ENCODE measurements at places on chromosomes 5 and 9.
A peak's percentile ranks its signal among the peaks of the same experiment; 100 is the strongest.

DNA sequence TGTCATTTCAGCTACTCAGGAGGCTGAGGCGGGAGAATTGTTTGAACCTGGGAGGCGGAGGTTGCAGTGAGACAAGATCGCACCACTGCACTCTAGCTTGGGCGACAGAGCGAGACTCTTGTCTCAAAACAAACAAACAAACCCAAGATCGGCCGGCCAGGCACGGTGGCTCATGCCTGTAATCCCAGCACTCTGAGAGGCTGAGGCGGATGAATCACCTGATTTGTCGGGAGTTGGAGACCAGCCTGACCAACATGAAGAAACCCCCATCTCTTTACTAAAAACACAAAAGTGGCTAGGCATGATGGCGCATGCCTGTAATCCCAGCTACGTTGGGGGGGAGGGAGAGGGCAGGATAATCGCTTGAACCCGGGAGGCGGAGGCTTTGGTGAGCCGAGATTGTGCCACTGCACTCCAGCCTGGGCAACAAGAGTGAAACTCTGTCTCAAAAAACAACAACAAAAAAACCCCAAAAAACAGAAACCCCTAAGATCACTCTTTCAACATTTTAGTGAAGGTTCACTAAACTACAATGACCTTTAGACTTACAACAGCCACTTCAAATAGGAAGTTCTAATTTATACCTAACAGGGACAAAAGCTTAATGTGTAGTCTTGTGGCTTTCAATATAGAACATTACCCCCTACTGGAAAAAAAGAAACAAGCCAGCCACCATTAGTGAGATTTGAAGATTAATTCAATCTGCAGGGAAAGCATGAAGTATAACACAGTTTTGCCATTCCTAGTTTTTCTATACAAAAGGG is 7.0 kb downstream of the HSPA9 start:
- DNase-seq = no peak

DNA sequence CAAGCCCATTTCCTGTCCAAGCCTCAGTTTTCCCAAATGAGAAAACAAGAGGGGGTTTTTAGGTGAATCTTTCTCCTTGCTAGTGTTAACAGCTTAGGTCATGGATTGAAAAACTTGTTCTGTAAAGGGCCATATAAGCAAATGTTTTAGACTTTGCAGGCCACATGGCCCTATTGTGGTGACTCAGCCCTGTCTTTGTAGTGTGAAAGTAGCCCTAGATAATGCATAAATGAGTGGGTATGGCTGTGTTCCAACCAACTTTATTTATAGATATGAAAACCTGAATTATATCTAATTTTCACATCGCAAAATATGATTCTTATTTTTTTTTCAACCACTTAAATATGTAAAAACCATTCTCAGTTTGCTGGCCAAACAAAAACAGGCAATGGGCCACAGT is 6.9 kb upstream of the BARX1 start:
- DNase-seq = no peak

DNA sequence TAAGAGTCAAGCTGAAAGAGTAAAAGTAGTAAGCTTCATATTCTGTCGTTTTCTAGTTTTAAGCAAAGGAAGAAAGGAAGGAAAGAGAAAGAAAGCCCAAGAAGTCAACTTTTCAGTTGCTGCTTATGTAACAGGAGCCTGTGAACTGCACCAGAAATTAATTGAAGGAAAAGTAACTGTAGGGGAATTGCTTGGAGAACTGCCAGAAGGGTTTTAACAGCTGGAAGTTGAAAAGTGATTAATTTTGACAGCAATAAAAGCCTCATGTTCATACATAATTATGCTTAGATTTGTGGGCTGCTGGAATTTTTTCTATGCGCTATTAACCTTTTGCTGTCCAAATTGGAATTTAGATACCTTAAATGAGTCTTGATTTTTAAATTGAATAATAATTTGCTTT is 255.7 kb downstream of the ENC1 start:
- no peak for DNase-seq

GRCh38 chr9:108322326-108323098 is 533.3 kb downstream of the ACTL7B start:
- no peak for DNase-seq

DNA sequence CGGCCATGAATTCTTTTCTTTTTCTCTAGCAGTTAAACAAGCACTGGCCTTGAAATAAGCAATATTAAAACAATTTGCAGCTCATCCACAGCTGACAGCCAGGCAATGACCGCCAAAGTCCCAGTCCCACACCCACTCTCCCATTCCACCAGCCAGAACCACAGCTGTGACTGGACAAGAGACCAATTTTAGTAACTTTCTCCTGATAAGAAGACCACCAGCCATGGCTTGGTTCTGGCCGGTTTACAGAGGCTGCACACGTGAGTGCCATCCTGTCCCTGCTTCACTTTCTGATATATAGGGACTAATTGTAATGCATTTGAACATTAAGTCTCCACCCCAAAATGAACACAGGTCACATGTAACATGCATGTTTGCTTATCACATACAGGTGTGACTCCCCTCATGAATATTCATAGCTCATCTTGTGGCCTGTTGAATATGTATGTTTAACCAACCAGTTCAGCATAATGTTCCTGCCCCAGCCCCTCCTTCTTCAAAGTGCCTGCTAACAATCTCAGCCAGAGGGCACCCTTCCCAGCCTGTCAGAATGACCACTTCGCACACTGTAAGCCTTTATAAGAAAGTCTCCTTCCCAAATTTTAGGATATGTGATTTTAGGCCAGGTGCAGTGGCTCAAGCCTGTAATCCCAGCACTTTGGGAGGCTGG is 23.9 kb upstream of the FANCC start:
- DNase-seq = no peak

GRCh38 chr5:80468131-80468530 is 19.8 kb upstream of the FAM151B start:
- no peak for DNase-seq

- DNase-seq = no peak
Measured at GRCh38 chr5:34001241-34001841, 6.5 kb downstream of the AMACR start.

DNA sequence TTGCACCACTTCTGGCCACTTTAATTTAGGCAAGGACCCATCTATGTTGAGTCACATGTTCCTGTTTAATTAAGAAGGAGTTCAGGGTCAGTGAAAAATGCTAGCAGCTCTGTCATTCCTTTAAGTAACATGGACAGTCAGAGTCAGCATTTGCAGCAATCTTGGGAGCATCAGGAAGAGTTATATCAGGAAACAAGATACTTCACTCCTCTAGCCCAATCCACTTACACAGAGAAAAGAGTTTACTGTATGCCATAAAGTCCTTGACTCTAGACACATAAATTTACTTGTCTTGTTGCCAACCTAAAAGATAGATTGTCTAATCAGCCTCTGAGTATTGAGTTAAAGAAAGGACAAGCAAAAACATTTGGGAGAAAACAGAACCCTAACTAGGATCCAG is 266.7 kb downstream of the PJA2 start:
- no peak for DNase-seq

DNA sequence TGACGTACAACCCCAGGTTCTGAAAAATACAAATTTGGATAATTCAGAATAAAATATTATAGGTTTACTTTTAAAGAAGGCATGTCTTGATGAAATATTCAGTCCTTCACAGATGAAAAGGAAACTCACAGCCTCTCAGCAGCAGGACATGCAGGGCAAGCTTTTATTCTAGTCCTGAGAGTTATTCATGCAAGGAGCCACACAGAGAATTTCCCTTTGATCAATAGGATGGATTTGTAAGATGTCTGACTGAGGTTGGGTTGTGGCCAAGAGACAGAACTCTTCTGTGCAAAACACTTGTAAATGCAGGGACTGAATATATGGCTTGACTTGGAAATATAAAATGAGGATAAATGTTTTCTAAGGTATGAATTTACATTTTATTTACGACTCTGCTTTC is 48.8 kb upstream of the TBCA start:
- DNase-seq = no peak

DNA sequence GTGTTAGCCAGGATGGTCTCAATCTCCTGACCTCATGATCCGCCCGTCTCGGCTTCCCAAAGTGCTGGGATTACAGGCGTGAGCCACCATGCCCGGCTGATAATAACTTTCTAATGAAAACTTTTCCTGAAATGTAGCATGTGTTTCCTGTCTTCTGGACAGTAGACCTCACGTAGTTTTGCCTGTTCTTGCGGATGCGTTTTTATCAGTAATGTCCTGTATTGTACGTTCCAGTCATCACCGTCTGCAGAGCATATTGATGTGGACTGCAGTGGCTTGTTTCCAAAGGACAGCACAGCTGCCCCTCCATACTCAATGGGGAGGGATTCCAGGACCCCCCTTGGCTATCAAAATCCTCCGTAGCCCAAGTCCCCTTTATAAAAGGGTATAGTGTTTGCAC is 12.8 kb downstream of the EXOC3 start:
- DNase-seq = no peak

DNA sequence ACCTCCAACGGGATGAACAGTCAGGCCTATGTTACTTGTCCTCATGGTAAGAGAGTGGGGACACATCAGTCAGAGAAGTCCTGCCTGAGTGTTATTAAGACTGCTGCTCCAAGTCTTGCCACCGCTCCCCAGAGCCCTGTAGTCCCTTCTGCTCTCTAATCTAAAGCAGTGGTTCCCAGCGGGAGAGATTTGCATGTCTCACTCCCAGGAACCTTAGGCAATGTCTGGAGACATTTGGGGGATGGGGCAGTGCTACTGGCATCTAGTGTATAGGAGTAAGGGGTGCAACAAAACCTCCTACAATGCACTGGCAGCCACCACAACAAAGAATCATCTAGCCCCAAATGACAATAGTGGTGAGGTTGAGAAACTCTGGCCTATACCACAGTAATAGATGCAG is 2.6 kb upstream of the SVEP1 start:
- DNase-seq = no peak

DNA sequence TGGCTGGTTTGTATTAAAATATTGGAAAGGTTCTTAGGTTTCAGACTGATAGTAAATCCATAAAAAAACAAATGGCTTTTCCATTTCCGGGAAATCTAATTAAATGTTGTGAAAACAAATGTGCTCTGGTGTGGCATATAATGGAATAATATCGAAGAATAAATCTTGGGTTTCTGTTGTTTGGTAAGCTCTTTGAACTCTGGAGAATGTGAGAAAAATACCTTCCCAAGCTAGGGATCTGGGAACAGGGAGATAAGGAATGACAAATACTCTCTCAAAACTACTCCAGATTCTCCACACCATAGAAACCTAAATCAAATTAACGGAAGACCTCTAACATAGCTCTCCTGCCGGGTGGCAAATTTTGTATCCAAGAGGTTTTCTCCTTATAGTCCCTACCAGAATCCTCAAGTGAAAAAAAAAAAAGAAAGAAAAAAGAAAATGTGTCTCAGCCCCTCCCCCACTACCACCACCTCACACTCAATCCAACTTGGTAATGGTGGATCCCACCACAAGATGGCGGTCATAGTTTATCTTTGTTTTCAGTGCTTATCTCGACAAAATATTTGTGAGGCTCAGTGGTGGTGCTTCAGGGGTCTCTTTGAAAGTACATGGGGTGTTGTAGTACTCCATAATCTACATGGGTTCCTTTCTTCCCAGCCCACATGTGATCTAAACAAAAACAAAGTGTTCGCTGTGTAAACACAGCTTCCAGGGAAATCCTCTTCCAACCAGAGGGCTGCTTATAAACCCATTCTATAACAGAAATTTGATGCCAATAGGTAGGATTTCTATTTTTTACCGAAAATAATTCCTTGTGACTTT is 54.5 kb upstream of the FST start:
- DNase-seq = no peak

DNA sequence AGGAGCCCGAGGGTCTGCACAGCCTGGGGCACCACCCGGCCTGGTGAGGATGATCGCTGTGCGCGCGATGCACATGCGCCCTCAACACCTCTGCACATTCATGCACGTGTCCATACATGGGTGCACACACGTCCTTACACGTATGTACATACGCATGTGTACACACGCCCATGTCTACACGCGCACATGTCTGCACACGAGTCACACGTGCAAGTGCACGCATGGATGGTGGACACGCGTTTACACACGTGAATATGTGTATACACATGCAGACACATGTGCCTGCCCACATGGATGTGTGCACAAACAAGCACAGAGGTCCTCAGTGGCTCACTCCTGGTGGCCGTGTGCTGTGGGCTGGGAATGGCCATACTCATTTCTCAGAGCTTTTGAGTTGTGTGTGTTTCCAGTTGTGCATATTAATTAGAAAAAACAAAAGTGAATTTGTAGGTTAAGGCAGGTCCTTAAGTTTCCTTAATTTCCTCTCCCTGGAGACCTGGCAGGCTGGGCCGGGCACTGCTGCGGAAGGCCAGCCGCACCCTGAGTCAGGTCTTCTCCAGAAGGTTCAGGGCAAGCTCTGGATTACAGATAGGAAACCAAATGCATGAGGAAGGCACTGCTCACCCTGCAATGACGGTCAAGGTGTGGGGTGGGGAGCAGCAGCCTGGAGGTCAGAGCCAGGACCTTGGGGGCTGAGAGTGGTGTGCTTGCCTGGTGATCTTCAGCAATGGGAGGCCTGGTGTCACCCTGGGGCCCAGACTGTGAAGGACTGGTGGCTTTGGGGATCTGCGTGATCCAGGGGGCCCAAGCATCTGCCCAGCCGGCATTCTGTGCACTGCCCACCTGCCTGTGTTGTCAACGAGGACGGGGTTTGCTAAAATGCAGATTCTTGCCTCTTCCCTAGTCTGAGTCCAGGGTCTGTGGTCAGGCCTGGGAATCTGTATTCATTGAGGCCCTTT is 1.3 kb upstream of the RNU6ATAC start:
- peak; percentile 18 for DNase-seq
